Large intestine (tissue), 12 donors: ENCODE measurements at places on chromosomes 16 and 17. TPM values are rescaled to one million over a fixed set of nuclear protein-coding genes. Genes with fewer than 3 reads are reported as not detected.

- no peak for DNase-seq
Observed at GRCh38 chr17:77948690-77949114, 9.8 kb upstream of the TNRC6C start.

The CDH13 gene
- polyA plus RNA-seq, result 17.1 TPM

- no peak for DNase-seq
Observed at GRCh38 chr16:49524947-49525315, 151.3 kb downstream of the C16orf78 start.

DNA sequence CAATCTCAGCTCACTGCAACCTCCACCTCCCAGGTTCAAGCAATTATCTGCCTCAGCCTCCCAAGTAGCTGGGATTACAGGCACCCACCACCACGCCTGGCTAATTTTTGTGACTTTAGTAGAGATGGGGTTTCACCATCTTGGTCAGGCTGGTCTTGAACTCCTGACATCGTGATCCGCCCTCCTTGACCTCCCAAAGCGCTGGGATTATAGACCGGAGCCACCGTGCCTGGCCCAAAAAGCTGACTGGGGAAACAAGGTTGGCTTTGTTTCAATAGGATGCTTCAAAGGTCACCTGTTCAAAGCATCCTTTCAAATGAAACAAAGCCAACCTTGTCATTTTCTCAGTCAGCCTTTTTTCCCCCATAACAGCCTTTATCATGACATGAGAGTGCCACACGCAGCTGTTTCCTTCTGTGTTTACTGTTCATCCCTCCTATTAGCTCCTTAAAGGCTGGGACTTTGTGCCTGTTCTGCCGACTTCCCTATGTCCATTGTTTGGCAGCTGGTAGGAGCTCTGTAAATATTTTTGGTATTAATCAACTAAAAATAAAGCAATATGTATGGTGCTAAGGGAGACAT, 51.1 kb downstream of the ADAMTS18 start:
- no peak for DNase-seq

GRCh38 chr16:4176906-4177417, 60.7 kb upstream of the ADCY9 start:
- peak; percentile 68 for DNase-seq

The VEZF1 gene
- 52.2 TPM for polyA plus RNA-seq

The HCRT gene
- 0.13 TPM for polyA plus RNA-seq

The CIITA gene
- 11.9 TPM for polyA plus RNA-seq

The IL34 gene
- polyA plus RNA-seq, result 16.9 TPM

The KRTAP4-1 gene
- polyA plus RNA-seq, result not detected

The TP53TG3B gene
- not detected for polyA plus RNA-seq

GRCh38 chr16:66703406-66704215, 7.1 kb upstream of the CMTM4 start:
- DNase-seq, result no peak

GRCh38 chr17:57412520-57413096, 156.3 kb downstream of the MSI2 start:
- no peak for DNase-seq

- peak; percentile 42 for DNase-seq
Observed at GRCh38 chr17:27282054-27282551, 11.8 kb upstream of the WSB1 start.

DNA sequence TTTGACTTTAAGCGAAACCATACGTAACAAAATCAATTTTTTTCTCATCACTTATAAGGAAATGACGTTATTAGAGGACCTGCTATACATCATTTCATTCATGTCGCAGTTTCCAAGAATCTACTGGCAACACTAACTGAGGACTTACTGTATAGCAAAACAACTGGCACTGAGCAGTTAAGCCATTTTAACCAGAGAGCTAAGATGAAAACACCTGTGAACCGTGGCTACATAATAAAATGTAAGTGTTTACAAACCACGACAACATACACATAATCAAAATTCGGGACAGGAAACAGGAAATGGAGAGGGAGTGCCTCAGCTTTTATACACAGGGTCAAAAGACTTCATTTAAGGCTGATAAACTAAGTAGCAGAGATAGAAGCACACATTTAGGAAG, 29.5 kb downstream of the METTL16 start:
- DNase-seq, result no peak

GRCh38 chr17:46002311-46002972, 3.4 kb downstream of the STH start:
- DNase-seq, result peak; percentile 52

- no peak for DNase-seq
Observed at GRCh38 chr16:87946596-87947347, 4.5 kb upstream of the BANP start.

The C17orf100 gene
- 8.1 TPM for polyA plus RNA-seq

- DNase-seq, result no peak
Observed at GRCh38 chr16:23962001-23962400, 126.2 kb downstream of the PRKCB start.

- no peak for DNase-seq
Observed at GRCh38 chr17:50989149-50989548, 123.0 kb upstream of the TOB1 start.

GRCh38 chr17:8925808-8926207, 39.7 kb downstream of the PIK3R5 start:
- DNase-seq, result no peak

DNA sequence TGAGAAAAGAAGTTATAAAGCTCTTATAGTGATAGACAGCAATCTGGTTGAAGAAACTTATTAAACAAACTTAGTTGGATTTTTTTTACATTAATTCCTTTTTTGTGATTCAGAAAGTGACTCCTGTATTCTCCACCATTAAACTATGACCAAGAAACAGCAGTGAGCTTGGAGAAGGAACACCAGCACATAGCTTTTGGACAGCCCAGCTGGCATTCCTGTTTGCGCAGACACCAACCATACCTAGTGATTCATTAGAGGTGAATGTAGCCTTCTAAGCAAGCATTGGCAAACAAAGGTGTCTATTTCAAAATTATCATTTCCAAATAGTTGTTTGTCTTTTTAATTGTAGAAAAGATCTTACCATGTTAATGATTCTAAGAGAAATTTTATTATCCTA, 94.4 kb downstream of the STXBP4 start:
- no peak for DNase-seq

- DNase-seq, result no peak
Observed at GRCh38 chr17:733743-734142, 1.3 kb downstream of the TLCD3A start.

The CCL18 gene
- 0.28 TPM for polyA plus RNA-seq

DNA sequence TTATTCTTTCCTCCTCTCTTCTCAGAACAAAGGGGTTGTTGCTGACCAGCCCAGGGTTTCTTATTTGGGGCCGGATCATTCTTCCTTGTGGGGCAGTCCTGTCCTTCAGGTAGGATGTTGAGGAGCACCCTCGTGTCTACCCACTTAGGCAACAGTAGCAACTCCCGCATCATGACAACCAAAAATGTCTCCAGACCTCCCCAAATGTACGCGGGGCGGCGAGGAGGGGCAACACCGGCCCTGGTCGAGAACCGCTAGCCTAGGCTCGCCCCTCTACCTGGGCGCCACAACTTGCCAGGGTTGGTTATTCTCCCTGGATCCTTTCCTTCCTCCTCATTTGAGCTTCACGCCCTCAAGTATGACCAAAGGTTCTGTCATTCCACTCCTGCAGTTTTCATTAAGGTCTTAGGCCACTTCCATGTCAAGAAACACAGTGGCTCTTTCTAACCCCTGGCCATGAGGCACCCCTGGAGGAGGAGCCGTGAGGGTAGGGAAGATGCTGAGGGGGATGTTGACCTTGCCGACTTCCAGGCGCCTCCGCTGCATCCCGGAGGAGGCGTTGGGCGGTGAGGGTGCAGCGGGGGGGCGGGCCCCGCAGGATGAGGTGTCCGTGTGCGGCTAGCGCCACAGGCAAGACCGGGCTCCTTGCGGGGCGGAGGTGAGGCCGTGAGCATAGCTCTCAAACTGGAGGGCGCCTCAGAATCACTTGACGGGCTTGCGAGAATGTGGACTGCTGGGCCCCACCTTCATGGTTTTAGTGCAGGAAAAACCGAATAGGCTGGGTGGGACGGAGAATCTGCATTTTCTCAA, 712 bp upstream of the SPECC1 start:
- no peak for DNase-seq

GRCh38 chr17:59001158-59001814, 105.4 kb downstream of the TRIM37 start:
- DNase-seq, result peak; percentile 8

The ATP1B2 gene
- 4.8 TPM for polyA plus RNA-seq

The CMTM2 gene
- 0.25 TPM for polyA plus RNA-seq

The MYL4 gene
- polyA plus RNA-seq, result 5.0 TPM

The C1QTNF8 gene
- polyA plus RNA-seq, result 0.03 TPM

The MGAT5B gene
- polyA plus RNA-seq, result 1.4 TPM

DNA sequence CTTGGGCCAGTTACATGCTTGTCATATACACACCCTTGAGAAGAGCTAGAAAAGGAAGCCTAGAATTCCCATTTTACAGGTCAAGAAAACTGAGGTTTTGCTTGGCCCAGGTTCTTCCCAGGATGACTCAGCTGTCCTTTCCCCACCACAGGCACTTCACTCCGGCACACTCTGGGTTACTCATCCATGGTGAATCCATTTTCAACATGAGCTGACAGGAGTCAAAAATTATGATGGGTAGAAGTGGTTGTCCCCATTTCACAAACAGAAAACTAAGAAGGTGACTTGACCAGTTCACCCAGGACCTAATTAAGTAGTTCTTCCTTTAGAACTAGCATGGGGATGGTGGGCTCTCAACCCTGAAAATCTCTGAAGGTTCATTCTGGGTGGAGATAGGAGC, 67.2 kb downstream of the USP22 start:
- DNase-seq, result no peak

- no peak for DNase-seq
Observed at GRCh38 chr16:11390573-11391495, 45.6 kb downstream of the RMI2 start.

The CCL16 gene
- 0.19 TPM for polyA plus RNA-seq

DNA sequence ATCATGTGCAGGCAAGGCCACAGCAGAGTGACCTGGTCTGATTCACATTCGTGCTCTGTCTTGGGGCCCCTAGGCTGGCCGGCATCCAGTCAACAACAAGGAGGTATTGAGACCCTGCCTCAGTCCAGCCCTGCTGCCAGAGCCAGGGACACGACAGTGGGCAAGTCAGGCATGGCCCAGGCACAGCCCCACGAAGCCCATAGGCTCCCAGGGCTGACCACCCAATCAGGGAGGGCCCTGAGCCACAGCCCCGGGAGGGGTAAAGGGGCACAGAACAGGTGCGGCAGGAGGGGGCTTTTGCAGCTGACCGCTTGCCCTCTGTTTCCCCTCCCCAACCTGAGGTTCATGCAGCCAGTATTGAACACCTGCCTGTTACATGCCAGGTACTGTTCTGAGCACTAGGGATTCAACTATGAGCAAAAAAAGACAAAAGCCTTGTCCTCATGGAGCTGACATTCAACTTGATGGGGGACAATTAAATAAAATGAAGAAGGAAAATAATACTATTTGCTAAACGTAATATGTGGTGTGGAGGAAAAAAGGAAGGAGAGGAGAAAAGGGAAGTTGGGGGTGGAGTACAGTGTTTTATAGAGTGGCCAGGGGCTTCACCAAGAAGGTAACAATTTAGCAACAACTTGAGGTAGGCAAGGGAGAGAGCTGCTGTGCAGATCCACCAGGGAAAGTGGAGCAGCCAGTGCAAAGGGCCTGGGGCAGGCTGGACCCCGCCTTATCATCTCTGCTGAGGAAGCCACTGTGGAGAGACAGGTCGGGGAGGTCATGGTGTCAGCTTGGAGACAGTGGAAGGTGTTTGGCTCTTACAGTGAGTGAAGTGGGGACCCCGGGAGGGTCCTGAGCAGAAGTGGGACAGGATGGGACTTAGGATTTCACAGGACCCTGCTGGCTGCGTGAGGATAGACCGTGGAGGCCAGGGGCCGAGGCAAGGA, 6.1 kb downstream of the DRC3 start:
- DNase-seq, result no peak
